ENCODE measurements at places on chromosomes 2 and 18.

DNA sequence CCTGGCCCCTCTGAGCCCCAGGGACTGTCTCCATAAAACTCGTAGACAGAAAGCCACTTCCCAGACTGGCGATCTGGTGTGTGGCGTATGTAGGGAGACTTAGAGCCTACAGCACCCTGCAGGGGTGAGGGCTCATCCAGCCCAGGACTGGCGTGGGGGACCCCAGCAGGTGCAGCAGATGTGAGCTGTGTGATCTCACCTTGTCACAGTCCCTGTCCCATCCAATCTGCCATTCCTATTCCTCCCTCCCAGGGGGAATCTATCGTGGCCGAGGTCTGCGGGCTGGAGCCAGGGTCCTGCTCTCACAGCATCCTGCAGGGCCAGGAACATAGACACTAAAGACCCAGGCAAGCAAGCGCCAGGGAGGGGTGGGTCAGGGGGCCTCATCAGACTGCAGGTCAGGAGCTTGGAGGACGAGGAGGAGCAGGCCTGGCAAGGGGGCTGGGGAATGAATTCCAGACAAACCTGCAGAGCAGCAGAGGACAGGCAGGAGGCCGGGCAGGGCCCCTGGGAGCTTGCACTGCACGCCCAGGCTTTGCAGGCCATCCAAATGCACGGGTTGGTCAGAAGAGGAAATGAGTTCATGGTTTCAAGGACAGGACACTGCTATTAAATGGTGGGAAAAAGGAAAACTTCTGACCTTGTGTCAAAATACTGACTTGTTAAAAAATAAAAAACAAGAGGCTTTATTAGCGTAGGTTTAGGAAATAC, 32.5 kb downstream of the HS6ST1 start:
- DNase-seq = no peak

GRCh38 chr2:147110317-147110716, 734.5 kb upstream of the ACVR2A start:
- DNase-seq = peak; percentile 11

GRCh38 chr2:72938455-72938854, 21.1 kb downstream of the EMX1 start:
- DNase-seq = no peak

DNA sequence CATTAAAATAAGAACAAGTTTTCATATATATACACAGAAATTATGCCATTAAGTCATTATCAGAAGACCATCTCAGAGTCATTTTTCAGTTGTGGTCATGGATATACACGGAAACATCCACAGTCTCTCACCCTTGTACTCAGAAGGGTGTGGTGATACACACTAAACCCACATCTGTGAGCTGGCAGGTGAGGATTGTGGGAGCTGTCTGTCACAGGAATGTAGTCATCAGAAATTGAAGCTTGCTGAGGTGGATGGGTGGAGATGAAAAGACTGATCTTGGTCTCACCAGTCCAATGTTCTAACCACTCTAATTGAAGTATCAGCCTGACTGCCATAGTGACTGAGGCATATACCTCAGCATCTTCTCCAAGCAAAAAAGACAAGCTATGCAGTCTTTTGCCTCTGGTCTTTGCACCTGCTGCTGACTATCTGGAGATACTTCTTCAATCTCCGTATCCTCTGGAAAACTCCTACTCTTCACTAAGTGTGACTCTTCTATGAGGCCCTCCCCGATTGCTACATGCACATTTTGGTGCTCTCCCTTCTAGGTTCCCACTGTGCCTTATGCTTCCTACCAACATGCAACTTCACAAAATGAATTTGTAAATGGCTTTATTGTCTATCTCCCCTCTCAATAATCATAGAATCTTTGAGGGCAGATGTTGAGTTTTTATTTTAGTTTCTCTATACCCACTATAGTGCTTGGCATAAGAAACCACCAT, 232.8 kb downstream of the DYM start:
- no peak for DNase-seq

DNA sequence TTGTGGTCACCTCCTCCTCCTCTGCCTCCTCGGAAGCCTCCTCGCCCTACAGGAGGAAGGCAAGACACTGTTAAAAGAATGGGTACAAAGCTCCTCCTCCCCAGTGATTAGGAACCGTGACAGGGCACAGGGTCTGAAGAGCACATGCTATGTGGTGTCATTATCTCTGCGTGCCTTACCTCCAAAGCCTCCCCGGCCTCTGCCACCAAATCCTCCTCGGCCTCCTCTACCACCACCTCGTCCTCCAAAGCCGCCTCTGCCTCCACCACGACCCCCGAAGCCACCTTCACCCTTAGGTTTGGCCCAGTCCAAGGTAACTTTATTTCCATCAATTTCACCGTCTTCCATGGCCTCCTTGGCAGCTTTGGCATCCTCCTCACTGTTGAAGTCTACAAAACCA, 9.1 kb downstream of the NCL start:
- DNase-seq = no peak

GRCh38 chr2:48145845-48146452, 239.7 kb upstream of the FBXO11 start:
- DNase-seq = no peak

DNA sequence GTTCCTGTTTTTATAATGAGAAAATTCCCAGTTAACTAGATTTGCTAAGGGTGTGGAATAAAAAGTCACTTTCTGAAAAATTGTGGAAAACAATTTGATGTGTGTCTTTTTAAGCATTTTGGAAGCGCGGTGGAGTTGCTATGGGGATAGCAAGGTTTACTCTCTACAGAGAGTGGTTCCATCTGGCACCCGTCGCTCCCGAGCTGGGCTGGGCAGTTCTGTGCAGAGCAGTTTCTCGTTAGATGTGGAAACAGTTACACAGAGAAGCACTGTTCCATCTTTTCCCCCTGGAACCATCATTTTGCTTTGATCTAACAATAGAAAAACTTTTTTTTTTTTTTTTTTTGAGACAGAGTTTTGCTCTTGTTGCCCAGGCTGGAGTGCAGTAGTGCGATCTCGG, 17.4 kb downstream of the LDLRAD4 start:
- DNase-seq = no peak

DNA sequence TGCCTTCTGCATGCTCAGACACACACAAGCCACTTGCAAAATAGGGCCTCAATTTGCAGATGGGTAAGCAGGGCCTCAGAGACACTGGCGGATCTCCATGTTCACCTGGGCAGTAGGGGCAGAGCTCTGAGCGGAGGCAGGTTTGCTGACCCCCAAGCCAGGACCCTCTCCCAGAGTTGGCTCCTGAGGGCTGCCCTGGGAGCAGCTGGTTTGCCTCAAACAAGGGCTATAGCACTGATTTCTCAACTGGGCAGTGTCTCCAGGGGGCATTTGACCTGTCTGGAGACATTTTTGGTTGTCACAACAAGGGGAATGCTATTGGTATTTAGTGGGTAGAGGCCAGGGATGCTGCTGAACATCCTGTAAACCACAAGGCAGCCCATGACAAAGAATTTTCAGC, 11.6 kb downstream of the GLI2 start:
- DNase-seq = no peak

DNA sequence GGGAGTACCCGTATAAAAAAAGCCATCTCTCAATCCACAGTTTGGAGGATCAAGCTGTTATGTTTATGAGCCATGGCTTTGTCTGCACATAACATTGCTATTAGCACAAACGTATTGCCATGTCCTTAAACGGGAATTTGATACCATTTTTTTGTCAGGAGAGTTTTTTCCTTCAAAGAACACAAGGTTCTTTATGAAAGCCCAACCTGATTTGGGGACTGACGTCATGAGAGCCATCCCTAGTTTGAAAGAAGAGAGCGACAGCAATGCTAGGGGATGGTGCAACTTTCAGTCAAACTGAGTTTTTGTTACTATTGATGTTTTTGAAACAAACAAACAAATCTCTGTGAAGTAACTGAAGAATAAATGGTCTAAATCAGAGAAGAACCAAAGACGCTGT, 376.6 kb downstream of the EIPR1 start:
- no peak for DNase-seq

DNA sequence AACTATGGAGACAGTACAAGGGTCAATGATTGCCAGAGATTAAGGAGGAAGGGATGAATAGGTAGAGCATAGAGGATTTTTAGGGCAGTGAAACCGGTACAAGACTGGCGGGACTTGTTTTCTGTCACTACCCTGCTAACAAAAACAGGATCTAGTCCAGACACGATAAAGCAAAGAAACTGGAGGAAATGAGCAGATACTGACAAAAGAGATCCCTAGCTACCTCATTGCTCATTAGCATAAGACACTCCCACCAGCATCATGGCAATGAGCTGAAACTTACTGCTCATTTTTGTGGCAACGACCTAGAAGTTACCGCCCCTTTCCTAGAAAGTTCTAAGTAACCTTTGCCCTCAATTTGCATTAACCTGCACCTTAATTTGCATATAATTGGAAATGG, 131.2 kb downstream of the ETAA1 start:
- DNase-seq = no peak

- peak; percentile 25 for DNase-seq
Observed at GRCh38 chr2:9708683-9709538, 78.1 kb upstream of the YWHAQ start.

GRCh38 chr2:208255557-208256106, 761 bp upstream of the IDH1 start:
- no peak for DNase-seq

- DNase-seq = no peak
Observed at GRCh38 chr2:210611466-210611865, 55.1 kb downstream of the CPS1 start.

GRCh38 chr2:238888781-238889180, 40.9 kb downstream of the TWIST2 start:
- no peak for DNase-seq

- peak; percentile 19 for DNase-seq
Observed at GRCh38 chr2:9114458-9114857, 92.2 kb upstream of the ASAP2 start.

GRCh38 chr2:114709936-114710850, 267.8 kb downstream of the DPP10 start:
- DNase-seq = no peak

DNA sequence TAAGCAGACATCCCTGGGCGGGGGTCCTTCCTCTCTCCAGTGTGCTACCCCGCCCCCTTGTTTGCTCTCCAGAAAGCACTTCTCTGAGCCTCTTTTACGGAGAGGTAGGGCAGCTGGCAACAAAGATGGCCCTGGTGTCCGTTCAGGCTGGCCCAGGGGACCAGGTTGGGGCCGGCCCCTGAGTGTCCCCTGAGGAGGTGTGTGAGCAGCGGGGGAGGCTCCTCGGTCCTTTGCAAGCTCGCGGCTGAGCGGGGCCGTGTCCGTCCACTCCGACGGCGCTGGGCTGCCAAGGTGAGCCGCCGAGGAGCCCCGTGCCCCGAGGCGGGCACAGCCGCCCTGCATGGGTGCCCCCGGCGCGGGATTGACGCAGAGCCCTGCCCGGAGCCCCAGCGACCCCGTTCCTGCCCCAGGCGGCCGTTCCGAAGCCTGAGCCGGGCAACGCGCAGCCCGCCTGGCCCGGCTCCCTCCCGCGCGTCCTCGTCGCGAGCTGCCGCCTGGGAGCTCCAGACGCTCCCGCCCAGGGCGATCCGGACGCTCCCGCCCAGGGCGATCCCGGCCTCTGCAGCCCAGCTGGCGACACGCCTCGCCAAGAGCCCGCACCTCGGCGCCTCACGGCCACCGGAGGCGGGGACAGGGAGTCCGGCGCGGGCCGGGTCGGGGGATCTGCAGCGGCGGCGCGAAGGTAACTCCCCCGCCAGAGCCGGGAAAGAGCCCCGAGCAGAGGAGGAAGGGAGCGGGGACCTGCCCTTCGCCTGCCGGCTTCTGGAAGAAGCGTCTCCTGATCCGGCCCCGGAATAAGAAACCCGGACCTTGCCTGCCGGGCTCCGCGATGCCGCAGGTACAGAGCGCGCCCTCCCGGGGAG, at the start of gene PROKR1:
Gene PROKR1, plus strand, starts transcription at position 569 of the 863 bp plus-strand sequence. CDS start 2,243 bp downstream, outside the sequence.
- no peak for DNase-seq

DNA sequence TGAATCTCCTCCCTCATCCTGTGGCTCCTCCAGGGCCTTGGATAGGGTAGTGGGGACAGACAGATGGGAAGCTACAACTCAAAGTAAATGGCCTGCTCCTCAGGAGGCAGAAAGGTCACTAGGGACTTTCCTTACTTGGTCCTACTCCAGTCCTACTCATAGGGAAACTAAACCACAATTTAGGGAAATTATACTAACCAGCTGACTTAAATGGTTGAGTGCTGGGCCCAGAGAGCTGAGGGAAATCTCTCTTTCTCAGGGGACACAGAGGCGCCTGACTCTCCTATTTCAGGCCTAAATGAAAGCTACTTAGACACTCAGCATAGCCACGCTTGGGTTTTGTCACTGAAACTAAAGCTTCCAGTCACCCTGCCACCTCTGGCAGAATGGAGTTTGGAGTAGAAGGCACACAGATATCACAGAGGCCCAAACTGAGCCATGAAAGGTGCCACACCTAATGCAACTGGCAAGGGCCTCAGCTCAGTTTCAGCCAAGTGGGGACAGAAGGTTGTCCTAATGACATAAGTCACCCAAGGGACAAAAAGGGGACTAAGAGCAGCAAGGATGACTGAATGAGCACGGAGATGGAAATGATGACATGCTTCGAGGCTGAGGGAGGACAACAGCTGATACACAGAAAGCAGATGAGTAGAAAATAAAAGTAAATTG, 24.0 kb downstream of the CERKL start:
- DNase-seq = no peak

GRCh38 chr2:171893196-171893823, 734 bp downstream of the SLC25A12 start:
- DNase-seq = peak; percentile 14

DNA sequence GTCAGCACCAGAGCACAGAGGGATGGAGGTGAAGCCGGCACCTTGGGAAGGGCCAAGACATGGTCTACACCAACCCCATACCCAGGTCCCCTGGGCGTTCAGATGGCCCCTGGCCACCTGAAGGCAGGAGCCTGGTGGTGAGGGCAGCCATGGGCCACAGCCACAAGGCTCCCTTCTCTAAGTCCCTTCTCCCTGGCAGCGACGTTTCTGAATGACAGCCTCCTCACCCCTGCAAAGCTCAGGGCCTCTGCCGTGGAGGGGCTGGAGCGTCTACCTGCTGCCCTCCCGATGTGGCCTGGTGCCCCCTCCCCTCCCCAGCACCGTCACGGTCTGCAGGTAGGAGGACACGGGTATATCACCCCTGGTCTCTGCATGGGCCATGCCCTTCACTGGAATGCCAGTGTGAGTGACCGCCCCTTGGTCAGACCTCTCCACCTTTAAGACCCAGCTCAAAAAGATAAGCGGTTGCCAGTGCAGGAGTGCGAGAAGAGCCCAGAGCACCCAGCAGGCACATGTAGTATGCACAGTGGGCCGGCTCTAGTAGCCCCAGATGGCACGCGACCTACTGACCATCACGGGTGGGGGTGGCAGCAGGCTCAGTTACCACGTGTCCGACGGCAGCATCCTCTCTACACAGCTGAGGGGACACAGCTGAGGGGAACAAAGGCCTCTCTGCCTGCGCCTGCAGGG, 46.6 kb downstream of the HS6ST1 start:
- DNase-seq = no peak

GRCh38 chr2:82155469-82155868, 1850.9 kb upstream of the LRRTM1 start:
- DNase-seq = no peak

- DNase-seq = no peak
Observed at GRCh38 chr2:63651356-63651755, 62.6 kb downstream of the MDH1 start.

GRCh38 chr2:10124538-10125045, 2.1 kb downstream of the RRM2 start:
- peak; percentile 81 for DNase-seq

All from fibroblast of mammary gland (primary cell).